ENCODE measurements at places on chromosomes 5 and 9.

DNA sequence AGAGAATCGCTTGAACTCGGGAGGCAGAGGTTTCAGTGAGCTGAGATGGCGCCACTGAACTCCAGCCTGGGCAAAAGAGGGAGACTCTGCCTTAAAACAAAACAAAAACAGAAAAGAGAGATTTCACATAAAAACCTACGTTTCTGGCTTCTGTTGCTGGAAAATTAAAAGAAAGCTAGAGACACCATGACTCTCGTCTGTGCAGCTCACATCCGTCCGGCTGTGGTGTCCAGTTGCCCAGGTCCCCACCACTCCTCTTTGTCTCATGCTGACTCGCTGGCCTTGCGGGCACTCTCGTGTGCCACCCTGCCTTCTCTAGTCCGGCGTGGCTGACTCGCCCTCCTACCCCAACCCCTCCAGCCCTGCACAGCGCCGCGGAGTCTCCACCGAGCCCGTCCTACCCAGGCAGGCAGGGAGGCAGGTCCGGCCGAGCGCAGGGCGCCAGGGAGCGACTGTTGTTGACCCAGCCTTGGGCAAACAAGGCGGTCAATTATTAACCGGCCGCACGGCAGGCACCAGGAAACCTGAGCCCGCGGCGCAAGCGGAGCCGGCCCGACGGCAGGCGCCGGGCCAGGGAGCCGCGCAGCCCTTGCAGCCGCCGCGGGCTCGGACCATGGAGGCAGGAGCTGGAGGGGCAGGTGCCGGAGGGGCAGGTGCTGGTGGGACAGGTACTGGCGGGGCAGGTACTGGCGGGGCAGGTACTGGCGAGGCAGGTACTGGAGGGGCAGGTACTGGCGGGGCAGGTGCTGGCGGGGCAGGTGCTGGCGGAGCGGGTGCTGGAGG is at the start of gene PRRT1B:
Gene PRRT1B (plus strand): TSS at position 521 of the 783 bp plus-strand sequence. CDS start 93 bp downstream, at position 614.
- DNase-seq, result no peak

GRCh38 chr9:109312783-109313182 is 8.1 kb downstream of the EPB41L4B start:
- DNase-seq, result no peak

- no peak for DNase-seq
Measured at GRCh38 chr9:124282442-124283227, 24.9 kb downstream of the NEK6 start.

- DNase-seq, result no peak
Measured at GRCh38 chr9:104748359-104749031, 1.0 kb downstream of the NIPSNAP3A start.

GRCh38 chr5:32210151-32210550 is 36.0 kb upstream of the GOLPH3 start:
- no peak for DNase-seq

GRCh38 chr5:150789450-150789849 is 10.9 kb downstream of the SMIM3 start:
- DNase-seq, result no peak

GRCh38 chr5:36417221-36417620 is 115.5 kb upstream of the RANBP3L start:
- DNase-seq, result no peak

DNA sequence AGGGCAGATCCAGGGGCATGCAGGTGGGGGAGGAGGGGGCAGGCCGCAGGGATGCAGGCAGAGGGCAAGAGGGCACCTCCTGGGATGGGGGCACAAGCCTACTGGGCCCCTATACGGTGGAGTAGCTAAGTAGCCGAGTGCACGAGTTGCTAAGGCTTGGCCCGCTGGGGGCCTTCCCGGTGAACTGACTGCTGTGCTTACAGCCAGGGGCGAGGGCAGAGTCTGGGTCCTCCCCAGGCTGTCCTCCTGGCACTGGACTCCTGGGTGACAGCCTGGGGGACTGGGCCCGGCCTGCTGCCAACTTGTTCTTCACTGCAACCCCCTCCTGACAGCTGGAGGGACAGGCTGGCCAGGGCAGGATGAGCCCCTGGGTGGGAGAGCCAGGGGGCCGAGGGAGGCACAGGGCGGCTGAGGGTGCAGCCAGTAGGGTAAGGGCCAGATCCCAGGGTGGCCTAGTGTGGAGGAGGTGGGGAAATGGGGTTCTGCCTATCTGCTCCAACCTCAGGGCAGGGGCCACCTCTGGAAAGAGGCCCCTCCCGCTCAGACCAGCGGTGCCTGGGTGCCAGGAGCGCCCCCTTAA is 1.7 kb upstream of the EGFL7 start:
- DNase-seq, result no peak

GRCh38 chr9:136805207-136805740 is 2.5 kb upstream of the RABL6 start:
- no peak for DNase-seq

DNA sequence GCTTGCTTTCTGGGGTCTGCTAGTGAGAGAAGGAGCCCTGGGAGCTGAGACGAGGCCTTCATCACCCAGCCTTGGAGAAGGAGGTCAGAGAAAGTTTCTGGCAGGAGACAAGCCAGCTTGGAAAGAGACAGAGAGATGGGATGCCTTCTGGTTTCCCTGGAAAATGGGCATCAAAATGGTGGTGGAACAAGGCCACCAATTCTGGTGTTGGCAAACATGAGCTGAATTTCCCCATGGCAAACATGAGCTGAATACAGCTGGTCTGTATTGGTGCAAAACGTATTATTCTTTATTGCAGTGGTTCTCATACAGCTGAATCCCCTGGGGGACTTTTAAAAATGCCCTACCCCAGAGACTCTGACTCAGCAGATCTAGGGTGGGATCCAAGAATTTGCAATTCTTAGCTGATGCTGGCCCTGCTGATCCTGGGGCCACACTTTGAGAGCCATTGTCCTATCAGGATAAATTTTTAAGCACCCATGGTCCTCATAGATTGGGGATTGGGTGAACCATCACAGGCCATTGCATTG is 39.1 kb upstream of the S1PR3 start:
- no peak for DNase-seq

DNA sequence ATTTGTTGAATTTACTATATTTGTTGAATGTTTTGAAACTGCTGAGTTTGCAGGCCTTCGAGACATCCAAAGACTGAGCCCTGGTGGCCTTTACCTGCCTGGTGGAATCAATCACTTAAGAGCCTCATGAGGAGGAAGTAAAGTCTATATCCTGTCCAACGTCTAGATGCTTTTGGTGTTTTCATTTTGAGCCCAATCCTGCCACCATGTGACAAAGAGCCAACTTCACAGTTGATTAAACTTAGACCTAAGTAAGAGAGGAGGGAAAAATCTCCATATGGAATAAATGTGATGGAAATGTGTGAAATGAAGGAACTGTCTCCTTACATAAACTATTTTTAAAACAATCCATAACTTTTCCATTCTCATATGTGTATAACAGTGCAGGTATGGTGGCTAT is 220.1 kb downstream of the PRR16 start:
- DNase-seq, result no peak

GRCh38 chr5:56490971-56491468 is 257.9 kb upstream of the ANKRD55 start:
- DNase-seq, result no peak

DNA sequence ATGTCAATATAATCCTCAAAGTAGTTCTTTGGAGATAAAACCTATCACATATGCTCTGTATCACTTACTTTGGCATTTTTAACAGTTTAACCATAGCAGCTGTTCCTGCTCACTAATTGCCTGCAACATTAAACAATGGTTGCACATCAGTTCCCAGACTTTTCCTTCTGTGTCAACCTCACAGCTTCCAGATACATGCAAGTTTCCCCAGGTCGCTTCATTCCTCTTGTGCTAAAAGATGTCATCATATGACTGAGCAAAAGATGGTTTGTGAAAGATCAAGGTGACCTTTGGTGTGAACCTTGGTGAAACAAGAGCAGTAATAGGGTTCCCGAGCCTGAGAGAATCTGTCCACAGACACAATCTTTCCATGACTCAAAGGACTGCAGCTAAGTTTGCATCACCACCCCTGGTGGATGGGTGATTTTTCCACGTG is 500.4 kb upstream of the PAPPA start:
- no peak for DNase-seq

- no peak for DNase-seq
Measured at GRCh38 chr9:137682428-137683105, 63.8 kb downstream of the EHMT1 start.

DNA sequence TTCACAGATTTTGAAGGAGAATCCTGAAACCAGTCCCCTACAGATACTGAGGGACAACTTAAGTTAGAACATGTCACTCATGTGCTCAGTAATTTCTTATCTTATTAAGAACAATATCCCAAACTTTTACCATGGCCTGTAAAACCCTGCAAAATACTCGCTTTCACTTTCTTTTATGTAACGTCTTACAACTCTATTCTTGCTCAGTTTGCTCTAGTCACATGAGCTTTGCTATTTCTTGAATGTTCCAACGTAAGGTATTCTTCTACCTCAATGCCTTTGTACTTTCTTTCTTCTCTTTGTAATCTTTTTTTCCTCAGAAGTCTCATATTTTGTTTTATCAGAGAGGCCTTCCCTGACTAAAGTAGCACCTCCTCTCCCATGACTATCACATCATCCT is 14.1 kb downstream of the TMEM38B start:
- DNase-seq, result no peak
